ENCODE measurements at places on chromosomes 11 and 22.
A peak's percentile ranks its signal among the peaks of the same experiment; 100 is the strongest.

DNA sequence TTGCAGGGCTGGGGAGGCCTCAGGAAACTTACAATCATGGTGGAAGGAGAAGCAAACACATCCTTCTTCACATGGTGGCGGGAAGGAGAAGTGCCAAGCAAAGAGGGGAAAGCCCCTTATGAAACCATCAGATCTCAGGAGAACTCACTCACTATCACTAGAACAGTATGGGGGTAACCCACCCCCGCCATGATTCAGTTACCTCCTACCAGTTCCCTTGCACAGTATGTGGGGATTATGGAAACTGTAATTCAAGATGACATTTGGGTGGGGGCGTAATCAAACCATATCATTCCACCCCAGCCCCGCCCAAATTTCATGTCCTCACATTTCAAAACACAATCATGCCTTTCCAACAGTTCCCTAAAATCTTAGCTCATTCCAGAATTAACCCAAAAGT lies 16.2 kb downstream of the IMMP1L start:
- DNase-seq: no peak

- DNase-seq: no peak
Observed at GRCh38 chr11:43732225-43732624, 51.7 kb downstream of the HSD17B12 start.

- no peak for DNase-seq
Observed at GRCh38 chr11:72702096-72702495, 27.9 kb upstream of the PDE2A start.

- no peak for DNase-seq
Observed at GRCh38 chr11:130616573-130616972, 168.1 kb downstream of the ADAMTS15 start.

- no peak for DNase-seq
Observed at GRCh38 chr22:27514601-27515523, 286.7 kb downstream of the MN1 start.

- DNase-seq: no peak
Observed at GRCh38 chr11:7656704-7657103, 16.6 kb downstream of the CYB5R2 start.

DNA sequence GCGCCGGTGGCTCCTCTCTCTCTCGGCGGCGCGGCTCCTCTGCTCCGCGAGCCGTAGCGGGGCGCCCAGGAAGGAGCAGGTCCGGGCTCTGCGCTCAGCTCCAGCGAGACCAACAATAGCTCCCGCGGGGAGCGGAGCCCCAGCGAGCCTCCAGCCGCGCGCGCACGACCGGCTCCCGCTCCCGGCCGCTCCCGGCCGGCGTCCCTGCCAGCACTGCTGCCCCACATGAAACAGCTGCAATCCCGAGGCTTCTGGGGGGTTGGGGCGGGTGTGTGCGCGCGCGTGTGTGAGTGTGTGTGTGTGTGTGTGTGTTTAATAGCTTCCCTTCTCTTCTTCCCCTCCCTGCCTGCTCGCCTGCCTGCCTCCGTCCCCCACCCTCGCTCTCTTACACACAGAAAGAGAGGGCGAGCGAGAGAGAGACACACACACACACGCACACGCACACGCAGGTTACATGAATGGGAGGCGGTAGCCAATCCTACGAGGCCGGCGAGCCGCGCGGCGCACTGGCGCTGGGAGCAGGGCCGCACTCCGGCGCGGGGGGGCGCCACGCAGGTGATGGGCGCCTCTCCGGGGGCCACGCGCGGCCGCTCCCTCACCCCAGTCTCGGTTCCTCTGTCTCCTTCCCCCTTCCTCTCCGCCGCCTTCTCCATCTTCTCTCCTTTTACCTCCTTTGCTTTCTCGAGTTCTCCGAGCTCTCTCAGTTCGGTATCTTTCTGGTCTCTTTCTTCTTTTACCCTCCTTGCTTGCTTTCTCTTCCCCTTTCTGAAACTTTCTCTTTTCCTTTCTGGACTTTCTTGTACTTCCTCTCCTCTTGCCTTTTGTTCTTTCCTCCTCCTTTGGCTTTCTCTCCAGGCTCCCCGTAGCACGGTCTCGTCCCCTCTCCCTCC lies at the start of gene TENM4:
TSS of gene TENM4 (minus strand) at position 460 of the 890 bp plus-strand sequence. CDS start 371,086 bp downstream, outside the sequence.
- peak; percentile 78 for DNase-seq

DNA sequence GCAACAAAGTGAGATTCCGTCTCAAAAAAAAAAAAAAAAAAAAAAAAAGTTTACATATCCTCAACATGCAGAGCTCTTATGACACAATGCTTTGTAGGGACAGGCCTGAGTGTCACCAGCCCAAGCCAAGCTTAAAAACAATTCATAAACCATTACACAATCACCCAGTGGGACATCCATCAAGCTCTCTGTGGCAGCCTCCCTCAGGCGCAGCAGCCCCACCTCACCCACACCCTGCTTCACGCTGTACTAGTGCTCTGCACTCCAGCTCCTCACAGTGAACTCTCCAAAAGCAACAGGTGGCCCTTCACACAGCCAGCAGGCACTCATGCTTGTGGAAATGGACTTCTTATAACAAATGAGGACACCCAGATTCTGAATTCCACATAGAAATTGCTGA lies 3.5 kb upstream of the FOXRED2 start:
- no peak for DNase-seq

- DNase-seq: peak; percentile 25
Observed at GRCh38 chr11:64409707-64410403, 50.9 kb downstream of the RPS6KA4 start.

GRCh38 chr11:120151536-120151935 lies 13.6 kb upstream of the TRIM29 start:
- no peak for DNase-seq

DNA sequence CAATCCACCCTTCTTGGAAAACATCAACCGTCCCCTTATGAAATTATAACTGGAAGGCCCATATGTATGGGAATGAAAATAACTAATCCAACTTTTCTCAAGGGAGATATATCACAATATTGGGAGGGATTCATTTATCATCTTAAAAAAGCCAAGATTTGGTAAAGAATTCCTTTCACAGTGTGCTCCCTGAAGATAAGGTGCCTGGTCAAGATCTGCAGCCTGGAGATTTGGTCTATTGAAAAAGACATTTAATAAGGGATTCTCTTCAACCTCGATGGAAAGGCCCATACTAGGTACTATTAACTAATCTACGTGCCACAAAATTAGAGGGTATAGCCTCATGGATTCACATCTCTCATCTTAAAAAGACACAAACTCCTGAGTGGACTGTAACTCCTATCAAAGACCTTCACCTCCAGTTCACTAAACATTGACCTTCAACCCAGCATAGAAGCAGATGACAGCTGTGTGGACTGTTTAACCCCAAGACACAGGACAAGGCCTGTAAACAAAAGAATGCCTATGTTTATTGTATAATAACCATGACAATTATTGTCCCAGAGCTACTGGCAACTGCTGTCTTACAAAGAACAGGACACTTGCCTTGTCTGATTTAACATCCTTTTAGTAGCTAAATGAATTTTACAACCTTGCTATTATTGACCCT lies 4.8 kb upstream of the FDX1 start:
- no peak for DNase-seq

- no peak for DNase-seq
Observed at GRCh38 chr11:105183426-105183825, 43.9 kb upstream of the CARD18 start.

DNA sequence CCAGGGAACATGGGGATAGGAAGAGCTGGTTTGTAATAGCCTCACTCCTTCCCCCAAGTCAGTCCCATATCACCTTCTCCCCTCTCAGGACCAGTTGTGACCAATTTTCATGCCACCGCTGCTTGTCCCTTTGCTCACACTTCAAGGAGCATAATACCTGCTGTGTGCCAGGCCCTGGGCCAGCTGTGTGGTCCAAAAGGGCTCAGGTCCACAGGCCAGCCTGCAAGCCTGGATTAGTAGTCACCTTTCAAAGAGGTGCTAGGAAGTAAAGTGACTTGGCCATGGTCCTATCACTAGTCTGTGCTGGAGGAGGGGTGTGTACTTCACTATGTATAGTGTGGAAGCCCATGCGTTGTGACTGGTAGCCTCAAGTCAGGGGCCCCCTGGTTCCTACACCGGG lies 38.5 kb upstream of the SUSD2 start:
- no peak for DNase-seq

- peak; percentile 47 for DNase-seq
Observed at GRCh38 chr22:27075028-27075678, 417.8 kb downstream of the MIAT start.

DNA sequence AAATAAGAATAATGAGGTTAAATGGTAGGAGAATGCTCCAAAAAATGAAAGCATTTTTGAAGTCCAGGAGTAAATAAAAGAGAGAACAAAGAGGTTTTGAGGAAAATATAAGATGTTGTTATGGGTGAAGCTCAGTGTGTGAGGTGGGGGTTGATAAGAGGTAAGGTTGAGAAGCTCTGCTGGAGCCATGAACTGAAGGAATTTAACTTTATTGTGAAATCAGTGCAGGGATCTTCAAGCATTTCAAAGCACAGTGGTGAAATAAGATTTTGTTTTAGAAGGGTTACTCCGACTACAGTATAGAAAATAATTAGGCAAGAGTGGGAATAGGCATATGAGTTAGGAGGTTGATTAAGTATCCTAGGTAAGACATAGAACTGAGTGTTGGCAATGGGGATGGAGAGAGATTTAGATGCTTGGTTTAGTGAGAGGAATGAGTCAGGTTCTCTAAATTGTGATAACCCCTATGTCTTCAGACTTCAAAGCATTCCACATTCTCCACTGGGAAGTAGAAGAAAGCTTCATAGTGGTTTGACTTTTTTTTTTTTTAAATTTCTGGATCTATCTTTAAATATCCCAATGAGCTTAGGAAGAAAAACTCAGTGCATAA lies 403.2 kb downstream of the AASDHPPT start:
- no peak for DNase-seq

- no peak for DNase-seq
Observed at GRCh38 chr11:60005360-60005759, 11.6 kb upstream of the OOSP4B start.

GRCh38 chr11:74388678-74389327 lies 9.4 kb downstream of the PGM2L1 start:
- DNase-seq: peak; percentile 53

DNA sequence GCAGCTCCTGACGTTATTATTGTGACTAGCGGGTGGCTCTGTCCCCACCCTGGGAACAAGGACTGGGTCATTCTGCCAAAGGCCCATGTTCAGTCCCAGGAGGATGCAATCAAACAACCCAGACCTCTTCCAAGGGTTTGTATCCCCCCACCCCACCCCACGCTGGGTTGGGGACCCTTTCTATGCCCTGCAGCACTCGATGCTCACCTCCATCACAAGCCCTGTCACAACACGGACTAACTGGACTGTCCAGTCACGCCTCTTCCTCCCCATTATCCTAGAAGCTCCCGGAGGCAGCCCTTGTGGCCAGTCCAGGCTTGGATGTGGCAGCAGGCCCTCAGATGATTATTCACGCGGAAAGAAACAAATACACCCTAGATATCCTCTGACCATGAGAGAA lies 3.7 kb downstream of the SHANK2 start:
- no peak for DNase-seq
